ENCODE measurements at places on chromosomes 1 and 21.

- no peak for DNase-seq
Observed at GRCh38 chr1:147076442-147076841, 95.8 kb downstream of the PRKAB2 start.

DNA sequence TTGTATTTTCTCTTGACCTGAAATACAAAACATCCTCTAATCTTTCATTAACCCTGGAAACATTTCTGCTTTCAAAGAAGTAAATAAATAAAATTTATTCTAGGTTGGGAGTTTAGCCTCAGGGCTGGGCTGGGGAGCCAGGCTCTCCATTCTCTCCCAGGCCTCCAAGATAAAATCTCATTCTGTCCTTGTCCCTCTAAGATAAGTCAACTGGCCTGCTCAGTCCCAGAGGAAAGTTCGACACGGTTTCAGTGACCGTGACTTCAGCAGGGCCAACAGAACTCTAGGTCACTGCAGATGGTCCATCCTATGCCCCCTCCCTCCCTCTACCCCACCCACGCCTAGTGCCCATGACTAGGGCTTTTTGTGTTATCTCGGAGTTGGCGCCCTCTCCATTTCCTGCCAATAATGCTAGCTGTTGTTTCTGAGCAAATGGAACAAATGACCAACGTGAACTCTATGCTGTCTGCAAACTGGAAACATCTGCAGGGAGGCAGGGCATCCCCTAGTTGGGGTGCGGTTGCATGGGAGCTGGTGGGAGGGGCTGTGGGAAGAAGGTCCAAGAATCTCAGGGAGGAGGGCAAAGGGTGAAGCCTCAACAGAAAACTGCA, 10.1 kb upstream of the ADORA3 start:
- DNase-seq, result no peak

GRCh38 chr1:60118085-60118484, 44.5 kb upstream of the C1orf87 start:
- no peak for DNase-seq

GRCh38 chr1:156475568-156476500, 24.7 kb downstream of the MEF2D start:
- no peak for DNase-seq

DNA sequence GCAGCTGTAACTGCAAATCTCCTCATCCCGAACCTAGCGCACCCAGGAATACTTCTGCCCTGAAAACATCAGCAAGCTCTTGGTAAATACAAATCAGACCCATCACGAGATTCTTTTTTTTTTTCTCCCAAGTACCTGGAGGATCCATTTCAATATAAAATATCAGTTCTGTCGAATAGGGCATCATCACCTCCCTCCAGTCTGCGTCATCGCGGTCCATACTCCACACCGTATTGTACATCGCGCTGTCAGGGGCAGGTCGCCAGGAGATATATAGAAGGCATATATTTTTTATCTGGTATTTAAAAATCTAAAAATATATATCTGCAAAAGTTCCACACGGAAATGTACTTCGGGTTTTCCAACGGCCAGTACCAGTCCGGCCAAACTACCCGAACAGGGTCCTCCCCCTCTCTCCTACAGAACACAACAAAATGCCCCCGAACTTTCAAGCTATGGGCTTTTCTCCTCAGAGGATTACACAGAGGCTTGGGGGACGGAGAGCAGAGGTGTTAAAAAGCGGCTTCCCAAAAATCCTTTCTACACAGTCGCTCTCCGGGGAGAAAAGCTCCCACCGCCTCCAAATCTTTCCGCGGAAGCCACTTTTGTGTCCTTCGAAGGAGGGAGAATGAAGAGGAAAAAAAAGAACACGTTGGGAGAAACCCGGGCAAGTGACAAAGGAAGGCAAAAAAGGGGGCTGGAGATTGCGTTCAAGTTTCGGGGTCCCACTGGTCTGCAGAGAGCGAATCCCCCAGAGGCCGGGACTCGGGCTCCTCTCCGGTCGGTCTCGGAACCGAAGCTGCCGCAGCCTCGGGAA, 509 bp downstream of the PIK3R3 start:
- DNase-seq, result peak; percentile 20

GRCh38 chr1:81876901-81877733, 76.4 kb downstream of the ADGRL2 start:
- DNase-seq, result no peak

DNA sequence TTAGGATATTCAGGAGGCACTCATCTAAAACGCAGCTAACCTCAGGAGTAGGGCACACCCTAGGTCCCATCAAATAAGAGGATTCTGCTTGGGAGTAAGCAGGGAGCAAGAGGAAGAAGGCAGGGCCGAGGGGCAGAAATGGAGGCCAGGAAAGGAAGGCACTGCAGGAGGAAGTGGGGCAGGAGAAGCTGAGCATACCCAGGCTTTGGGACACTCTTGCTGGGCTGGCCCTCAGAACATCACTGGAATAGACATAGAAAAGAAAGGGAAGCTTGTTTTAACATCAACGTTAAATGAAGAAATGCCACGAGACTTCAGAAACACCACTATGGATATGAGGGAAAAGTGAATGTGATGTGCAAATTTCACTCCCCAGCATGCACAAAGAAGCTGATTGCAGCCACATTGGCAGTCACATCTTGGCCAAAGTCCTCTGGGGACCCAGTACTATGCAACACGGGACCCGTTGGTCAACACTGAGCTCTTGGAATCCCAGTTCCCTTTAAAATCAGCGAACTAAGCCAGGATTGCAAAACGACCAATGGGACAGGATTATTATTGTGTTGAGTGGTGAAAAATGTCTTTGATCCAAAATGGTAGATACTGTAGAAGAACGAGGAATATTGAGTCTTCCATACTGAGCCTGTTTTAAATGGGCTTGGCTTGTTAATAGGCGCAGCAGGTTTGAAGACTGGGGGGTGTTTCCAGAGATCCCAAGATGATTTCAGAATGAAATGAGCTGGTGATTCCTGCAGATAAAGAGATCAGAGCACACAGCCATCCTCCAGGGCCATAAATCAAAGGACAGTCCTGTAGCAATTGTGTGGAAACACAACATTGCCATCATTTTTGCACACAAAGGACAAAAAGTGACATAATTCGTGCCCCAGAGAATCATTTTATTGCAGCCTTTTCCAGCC, 152.4 kb downstream of the TOMM20 start:
- DNase-seq, result peak; percentile 79

- DNase-seq, result no peak
Observed at GRCh38 chr21:38082936-38083485, 166.8 kb upstream of the KCNJ6 start.

Measured in CD14-positive monocyte (primary cell).